Astrocyte (in vitro differentiated cells and primary cell): ENCODE measurements at places on chromosomes 5 and 9.
A peak's percentile ranks its signal among the peaks of the same experiment; 100 is the strongest.

- peak; percentile 54 for DNase-seq
These were observed 44.0 kb upstream of the XPA start for GRCh38 chr9:97740848-97741821.

- no peak for DNase-seq
These were observed 68.4 kb downstream of the RASGEF1C start for GRCh38 chr5:180140571-180140970.

DNA sequence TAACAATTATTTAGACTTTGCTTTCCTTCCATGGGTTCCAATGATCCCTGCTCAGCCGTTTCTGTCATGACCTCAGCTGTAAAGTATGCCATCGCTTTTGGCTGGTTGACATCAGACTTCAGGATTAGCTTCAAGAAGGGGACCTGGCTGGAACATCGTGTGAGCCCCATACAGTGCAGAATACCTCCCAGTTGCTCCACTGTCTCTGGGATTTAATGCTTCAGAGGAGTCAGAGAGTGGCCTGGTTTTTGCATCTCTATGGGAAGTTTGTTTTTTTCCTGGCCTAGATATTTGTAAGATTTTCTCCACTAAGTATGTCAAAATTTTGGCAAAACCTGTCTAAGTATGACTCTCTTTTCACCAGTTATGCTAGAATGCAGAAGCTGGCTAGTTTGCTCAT is 216.9 kb downstream of the GABBR2 start:
- DNase-seq: peak; percentile 69

DNA sequence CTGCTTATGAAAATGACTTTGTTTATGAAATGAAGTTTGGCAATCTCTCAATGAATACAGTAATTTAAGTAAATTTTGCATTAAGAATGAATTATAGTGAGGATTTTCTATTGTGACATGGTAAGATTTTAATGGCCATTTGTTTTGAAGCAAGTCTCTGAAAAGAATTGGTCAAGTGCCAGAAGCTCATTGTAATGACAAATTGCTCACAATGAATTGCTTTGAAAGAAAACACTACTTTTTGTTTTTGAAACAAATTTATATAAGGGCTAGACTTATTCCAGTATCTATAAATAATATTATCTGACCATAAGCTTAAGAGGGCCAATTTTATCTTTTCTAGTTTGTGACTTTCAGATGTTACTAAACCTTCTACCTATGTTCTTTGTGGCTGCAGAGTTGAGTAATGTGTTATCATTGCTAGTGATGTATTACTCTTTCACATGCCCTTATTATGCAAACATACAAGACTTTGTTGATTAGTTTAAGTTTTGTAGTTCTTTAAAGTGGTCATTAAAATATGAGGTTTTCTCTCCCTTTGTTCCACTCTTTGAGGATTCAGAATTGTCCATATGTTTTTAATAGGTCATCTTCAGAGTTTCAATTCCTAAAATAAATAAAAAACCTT is 93.0 kb upstream of the ZNF608 start:
- DNase-seq: peak; percentile 31

DNA sequence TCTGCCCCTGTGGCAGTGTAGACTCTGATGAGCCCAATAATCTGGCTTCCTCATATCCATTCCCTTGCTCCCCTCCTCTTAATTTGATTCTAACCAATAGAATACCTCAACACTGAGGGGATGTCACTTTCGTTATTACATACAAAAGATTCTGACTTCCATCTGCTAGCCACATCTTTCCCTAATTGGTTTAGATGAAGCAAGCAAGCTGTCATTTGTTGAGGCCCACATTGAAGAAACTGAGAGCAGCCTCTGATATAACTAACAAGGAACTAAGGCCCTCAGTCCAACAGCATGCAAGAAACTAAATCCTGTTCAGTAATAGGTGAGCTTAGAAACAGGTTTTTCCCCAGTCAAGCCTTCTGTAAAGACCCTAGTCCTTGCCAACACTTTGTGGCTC is 5.8 kb downstream of the ADAMTS6 start:
- DNase-seq: no peak

DNA sequence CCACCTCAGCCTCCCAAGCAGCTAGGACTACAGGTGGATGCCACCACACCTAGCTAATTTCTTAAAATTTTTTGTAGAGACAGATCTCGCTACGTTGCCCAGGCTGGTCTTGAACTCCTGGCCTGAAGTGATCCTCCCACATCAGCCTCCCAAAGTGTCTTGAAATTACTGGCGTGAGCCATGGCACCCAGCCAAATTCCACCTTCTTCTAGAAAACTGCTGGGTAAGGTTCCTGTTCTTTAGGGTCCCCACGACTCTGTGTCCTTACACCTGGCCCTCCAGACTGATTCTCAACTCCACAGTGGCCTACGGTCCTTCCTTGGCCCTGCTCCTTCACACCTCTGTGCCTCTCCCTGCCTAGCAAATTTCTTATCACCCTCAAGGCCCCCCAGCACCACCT is 1.9 kb downstream of the MAPK9 start:
- DNase-seq: no peak

DNA sequence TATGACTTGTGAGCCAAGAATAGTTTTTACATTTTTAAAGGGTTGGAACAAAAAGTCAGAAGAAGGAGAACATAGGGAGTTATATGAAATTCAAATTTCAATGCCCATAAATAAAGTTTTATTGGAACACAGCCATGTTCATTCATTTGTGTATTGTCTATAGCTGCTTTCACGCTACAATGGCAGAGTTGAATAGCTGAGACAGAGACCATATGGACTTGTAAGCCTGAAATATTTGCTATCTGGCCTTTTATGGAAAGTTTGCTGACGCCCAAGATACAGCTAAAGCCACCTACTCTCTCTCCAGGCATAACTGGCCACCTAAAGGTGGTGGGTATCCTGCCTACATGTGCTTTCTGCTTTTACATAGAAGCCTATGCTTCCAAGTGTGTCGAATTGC is 10.9 kb downstream of the DAB2IP start:
- no peak for DNase-seq

- no peak for DNase-seq
These were observed 49.9 kb downstream of the IRX2 start for GRCh38 chr5:2701592-2701991.

- no peak for DNase-seq
These were observed 159.7 kb downstream of the SNCAIP start for GRCh38 chr5:122471752-122472061.

GRCh38 chr9:125948887-125949596 is 201.9 kb downstream of the PBX3 start:
- no peak for DNase-seq

DNA sequence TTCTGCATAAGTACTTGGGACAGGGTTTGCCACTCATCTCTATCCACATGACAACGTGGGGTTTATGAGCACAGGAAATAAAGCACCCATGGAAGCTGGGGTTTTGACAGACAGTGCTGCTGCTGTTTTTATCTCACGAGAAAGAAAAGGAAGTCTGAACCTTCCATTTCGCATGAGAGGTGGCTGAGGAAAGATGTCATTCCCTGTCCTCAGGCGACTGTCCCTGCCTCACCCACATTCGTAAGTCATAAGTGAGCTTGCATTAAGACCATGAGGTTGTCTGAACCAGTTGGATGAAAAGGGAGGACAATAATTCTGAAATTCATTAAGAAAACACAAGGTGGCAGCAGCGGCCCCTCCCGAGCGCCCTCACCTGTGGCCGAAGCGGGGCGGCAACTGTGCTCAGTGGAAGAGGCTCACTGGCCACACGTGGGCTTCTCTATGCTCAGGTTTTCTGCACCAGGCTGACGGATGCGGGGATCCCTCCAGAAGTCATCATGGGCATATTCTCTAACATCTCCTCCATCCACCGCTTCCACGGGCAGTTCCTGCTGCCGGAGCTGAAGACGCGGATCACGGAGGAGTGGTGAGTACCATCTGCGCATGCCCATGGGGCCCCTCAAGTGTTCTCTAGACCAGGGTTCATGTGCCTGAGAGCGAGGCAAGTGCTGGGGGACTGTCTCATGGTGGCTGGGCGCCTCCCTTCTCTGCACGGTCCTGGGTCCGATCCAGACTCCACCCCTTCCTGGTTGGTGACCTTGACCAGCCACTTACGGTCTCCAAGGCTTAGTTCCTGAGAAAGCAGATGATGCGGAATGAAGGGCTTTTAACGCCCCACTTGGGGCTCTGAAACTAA is 54.7 kb upstream of the SUSD3 start:
- DNase-seq: no peak

- DNase-seq: no peak
These were observed 11.6 kb downstream of the SECISBP2 start for GRCh38 chr9:89329917-89330316.

- peak; percentile 43 for DNase-seq
These were observed 148.2 kb downstream of the GIN1 start for GRCh38 chr5:102971676-102972293.
